Choroid plexus epithelial cell (primary cell): ENCODE measurements at places on chromosomes 12 and 14.

DNA sequence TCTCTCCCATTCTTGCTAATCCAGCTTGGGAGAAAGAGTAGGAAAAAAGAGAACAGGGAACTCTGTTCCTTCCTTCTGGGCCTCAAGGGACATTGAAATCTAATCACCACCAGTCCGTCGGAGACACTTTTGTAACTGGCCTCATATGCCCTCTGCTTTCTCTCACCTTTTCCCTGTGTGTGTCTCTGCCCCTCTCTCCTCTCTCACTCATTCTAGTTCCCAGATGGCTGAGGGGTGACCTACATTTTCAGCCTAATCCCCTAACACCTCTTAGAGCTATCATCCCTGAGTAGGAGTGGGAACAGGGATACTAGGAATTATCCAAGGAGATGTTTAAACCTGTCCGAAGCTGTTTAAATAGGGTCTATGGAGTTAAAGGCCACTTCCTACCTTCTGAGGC is 8.9 kb upstream of the PCK2 start:
- no peak for DNase-seq

DNA sequence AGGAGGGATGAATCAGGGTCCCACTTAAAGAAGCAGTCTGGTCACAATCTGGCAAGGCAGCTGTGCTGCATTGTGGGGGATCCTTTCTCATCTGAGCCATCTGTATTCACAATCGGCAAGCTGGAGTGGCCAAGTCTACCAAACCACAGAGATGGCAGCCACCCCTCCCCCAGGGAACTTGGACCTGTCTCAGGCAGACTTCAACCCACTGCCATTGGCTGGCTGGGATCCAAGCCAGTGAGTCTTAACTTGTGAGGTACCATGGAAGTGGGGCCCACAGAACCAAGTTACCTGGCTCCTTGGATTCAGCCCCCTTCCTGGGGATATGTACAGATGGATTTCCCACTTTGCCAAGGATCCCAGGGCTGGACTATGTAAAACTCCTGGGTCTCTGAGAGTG is 196.8 kb downstream of the SLC16A7 start:
- DNase-seq, result no peak

DNA sequence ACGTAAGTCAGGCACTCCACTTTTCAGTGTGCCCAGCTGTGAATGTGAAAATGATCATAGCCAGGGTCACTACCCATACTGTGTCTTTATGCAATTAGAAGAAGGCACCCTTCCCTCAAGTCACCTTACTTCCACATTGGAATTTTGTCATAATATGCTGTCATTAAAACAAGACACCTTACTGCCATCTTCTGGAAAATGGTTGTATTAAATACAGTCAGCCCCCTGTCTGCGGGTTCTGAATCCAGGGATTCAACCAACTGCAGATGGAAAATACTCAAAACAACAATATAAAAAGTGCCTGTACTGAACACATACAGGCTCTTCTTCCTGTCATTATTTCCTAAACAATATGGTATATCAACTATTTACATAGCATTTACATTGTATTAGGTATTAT is 70.2 kb upstream of the TBX5 start:
- peak; percentile 16 for DNase-seq

GRCh38 chr12:122226366-122227125 is 694 bp upstream of the DIABLO start:
- no peak for DNase-seq

GRCh38 chr14:93733231-93733630 is 55.1 kb downstream of the PRIMA1 start:
- no peak for DNase-seq

- peak; percentile 35 for DNase-seq
These were observed 154.1 kb downstream of the BTG1 start for GRCh38 chr12:91991399-91992187.

GRCh38 chr12:105025890-105026289 is 39.8 kb downstream of the NOPCHAP1 start:
- peak; percentile 75 for DNase-seq

DNA sequence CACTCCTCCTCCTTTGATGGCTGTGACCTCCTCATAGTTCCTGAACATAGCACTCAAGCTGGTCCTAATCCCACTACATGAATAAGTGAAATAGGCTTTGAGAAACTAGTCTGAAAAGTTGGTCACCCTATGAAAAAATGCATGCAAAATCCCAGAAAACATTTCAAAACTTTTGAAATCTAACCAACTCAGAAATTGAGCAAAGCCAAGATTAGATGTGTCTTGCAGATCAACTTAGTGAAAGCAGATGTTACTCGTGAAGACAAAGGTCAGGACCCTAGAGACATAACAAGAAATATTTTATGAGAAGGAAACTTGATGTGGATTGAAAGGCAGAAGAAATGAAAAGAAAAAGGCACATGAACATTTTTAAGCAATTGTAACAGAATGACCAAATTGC is 63.3 kb downstream of the TSHR start:
- no peak for DNase-seq

DNA sequence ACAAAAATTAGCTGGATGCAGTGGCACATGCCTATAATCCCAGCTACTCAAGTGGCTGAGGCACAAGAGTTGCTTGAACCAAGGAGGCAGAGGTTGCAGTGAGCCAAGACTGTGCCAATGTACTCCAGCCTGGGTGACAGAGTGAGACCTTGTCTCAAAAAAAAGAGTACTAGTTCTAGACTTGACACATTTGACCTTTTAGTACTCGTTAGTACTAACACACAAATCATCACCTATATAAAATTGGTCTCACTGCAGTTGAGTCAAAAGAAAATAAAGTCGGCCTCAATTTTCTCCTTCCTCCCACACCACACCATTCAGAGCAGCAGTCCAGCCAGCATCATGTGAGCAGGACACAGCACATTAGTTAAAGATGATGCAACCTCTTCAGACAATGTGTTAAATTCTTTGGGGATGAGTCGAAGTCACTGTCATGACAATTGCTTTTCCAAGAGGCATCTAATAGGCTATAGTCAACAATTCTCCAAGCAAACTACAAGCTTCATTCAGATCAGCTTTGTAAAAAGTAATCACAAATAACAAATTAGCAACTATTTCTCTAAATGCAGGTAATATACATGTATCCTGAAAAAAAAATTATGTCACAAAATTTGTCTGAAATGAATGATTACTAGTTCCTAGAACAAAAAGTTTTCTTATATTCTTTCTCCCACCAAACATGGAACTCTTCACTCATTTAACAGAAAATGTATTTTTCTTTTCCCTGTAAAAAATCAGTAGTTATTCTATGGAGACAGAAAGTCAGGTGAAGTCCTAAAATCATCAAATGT is 55.6 kb downstream of the CLIP1 start:
- DNase-seq, result peak; percentile 96

DNA sequence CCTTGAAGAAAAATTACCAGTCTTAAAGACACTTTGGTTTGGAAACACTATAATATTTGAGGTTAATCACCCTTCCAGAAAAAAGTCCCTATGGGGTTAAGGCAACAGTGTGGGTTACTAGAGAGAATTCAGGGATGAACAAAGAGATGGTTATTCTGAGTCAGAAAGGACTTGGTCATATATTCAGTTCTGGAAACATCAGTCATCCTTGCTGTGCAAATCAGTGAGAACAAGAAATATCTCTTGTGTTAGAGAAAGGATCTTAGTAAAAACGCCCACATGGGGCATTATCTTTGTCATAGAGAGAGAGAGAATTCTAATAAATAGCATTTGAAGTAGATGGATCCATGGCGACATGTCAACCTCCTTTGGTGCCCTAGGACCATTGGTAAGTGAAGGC is 59.4 kb upstream of the E2F7 start:
- DNase-seq, result peak; percentile 32

- DNase-seq, result no peak
These were observed 163.4 kb downstream of the KICS2 start for GRCh38 chr12:64058541-64059265.

DNA sequence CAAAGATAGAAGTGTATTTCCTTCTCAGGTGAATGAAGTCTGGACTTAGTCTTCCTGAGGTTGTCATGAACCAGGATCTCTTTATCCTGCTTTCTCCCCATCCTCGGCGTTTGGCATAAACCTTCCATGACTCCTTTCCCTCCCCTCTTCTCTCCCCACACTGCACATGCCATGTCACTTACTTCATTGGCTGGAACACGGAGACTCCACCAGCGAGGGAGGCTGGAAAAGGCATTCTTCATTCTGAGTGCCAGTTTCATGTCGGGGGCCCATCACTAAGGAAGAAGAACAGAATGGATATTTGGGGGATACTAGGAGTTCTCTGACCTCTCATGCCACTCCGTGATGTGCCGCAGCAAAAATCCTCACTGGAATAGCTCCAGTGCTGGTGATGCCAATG is 105.6 kb downstream of the VCPKMT start:
- no peak for DNase-seq

DNA sequence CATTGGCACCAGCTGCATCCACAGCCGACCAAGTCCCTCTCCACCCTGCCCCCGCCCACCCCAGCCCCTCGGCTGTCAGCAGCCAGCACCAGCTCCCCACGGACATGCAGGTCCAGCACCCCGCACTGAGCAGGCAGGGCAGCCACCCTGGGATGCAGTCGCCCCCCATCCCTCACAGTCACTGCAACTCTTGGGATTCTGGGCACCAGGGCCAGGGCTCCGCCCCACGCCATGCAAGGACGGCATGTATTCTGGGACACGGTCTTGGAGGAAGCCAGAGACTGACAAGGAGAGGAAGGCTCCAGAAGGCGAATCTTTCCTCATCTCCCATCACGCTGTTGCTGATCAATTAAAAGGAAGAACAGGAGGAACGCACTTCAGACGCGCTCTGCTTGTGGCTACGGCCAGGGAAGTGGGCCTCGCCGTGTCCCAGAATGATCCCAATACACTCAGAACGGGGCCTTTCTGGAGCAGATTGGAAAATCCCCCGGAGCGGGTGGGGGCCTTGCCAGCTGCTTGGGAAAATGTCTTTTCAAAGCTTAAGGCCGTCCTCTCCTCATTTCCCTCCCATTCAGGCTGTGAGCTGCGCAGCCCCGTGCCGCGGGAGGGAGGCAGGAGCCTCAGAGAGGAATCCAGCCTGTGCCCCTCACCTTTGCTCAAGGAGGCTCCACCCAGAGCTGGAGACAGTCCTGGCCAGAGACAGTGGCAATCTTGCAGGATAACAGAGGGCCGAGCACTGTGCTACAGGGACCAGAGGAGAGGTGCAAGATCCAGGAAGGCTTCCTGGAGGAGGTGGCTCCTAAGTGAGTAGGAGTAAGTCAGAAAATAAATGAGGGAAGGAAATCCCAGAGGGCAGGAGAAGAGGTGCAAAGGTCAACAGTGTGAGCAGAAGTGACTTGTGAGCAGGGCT is 54.1 kb upstream of the DIO3 start:
- DNase-seq, result no peak

DNA sequence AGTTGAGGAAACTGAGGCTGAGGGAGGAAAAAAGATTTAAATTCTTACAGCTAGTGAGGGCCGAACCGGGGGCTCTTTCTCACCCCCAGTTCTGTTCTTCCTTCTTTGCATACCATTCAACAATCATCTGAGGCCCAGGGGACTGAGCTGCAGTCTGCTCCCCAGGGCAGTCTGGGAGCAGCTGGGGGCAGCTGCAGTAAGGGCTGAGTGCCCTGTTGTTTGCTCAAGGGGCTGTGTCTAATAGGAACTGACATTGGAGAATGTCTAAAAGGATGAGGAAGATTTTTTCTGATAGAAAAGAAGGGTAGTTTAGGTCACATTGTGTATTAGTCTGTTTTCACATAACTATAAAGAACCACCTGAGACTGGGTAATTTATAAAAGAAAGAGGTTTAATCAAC is 42.2 kb downstream of the SLC17A8 start:
- no peak for DNase-seq

- DNase-seq, result no peak
These were observed 58.4 kb downstream of the SOX5 start for GRCh38 chr12:23891115-23891514.
